ENCODE measurements at places on chromosomes 3 and 15.

DNA sequence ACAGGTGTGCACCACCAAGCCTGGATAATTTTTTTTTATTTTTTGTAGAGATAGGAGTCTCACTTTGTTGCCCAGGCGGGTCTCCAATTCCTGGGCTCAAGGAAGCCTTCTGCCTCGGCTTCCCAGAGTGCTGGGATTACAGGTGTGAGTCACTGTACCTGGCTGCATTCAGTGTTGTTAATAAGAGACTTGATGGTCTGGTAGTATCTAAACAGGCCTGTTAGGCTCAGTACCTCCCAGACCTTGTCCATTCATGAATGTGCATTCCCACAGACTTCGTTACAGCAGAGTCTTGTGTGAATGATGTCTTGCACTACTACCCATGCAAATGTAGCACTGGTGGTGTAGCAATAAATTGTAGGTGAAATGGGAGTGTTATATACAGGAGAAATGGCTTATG is 17.7 kb downstream of the CMTM8 start:
- DNase-seq = no peak

DNA sequence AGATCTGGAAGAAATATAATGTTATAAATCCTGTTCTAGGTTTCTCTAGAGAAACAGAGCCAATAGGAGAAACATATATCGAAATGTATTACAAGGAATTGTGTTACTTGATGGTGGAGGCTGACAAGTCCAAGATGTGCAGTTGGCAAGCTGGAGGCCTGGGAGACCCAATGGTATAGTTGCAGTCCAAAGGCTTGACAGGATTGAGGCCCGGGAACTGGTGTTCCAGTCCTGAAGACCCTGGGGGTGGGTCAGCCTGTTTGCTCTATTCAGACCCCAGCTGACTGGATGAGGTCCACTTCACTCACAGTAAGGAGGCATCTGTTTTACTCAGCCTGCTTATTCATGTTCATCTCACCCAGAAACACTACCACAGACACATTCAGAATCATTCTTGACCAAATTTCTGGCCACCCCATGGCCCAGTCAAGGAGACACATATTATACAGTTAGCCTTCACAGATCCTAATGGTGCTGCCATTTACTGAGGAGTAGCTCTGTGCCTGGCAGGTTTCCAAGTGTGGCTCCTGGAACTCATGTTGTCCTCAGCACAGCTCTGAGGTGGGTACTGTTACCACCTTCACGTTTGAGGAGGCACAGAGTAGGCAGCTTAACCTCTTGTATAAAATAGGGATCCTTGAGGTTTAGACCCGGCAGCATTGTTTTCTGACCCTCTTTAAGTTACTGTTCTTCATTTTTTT is 3.7 kb downstream of the TRAK1 start:
- no peak for DNase-seq

- no peak for DNase-seq
These were observed 388.5 kb upstream of the THBS1 start for GRCh38 chr15:39192351-39192750.

DNA sequence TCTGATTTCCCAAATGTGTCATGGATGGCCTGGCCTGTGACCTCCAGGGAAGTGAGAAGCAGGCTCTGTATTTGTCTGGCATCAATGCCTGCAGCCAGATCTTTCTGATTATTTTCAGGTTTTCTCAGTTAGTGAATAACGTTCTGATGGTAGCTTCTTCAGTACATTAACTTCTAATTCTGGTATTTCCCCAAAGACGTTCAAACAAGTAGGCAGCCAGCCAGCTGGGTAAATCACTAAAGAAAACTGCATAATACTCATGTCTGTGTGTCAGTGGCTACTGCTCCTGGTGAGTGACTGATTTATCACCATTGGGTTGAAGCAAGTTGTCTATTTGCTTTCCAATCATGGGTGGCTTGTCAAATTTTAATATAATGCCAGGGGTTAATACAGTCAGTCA is 162.6 kb upstream of the PFN2 start:
- no peak for DNase-seq

- DNase-seq = no peak
These were observed 811.4 kb downstream of the NAALADL2 start for GRCh38 chr3:175670557-175670956.
